ENCODE measurements at places on chromosomes 6 and 20.

DNA sequence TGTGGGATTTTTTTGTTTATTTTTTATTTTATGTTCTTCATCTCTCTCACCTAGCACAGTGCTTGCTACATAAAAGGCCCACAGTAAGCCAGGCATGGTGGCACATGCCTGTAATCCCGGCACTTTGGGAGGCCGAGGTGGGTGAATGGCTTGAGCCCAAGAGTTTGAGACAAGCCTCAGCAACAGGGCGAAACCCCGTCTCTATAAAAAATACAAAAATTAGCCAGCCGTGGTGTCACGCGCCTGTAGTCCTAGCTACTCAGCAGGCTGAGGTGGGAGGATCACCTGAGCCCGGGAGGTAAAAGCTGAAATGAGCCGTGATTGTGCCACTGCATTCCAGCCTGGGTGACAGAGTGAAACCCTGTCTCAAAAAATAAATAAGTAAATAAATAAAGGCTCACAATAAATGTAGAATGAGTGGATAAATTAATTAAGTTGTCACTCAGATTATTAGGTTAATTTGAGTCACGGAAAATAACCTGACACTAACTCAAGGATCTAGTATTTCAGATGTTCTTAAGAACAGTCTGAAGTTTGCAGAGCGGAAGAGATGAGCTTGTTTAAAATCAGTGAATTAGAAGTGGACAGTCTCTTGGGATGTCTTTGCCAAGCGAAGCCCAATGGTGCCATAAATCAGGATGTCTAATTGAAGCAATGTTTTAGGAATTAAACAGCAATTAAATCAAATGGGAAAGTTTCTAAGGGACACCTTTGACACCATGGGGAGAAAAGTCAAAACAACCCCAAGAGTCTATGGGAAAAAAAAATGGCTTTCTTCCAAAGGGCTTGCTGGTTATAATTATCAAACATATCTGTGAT lies 214.4 kb downstream of the ZNF217 start:
- DNase-seq = no peak

DNA sequence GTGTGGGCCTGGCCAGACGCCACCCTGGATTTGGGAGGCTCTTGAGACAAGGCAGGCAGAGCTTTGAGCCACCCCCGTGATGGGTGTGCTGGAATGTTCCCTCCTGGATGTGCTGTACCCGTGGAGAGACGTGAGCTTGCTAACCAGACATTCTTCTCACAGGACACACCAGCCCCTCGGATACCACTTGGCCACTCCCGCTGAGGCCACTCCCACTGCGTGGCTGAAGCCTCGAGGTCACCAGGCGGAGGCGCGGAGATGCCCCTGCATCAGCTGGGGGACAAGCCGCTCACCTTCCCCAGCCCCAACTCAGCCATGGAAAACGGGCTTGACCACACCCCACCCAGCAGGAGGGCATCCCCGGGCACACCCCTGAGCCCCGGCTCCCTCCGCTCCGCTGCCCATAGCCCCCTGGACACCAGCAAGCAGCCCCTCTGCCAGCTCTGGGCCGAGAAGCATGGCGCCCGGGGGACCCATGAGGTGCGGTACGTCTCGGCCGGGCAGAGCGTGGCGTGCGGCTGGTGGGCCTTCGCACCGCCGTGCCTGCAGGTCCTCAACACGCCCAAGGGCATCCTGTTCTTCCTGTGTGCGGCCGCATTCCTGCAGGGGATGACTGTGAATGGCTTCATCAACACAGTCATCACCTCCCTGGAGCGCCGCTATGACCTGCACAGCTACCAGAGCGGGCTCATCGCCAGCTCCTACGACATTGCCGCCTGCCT lies 14.1 kb downstream of the SLCO4A1 start:
- no peak for DNase-seq

- DNase-seq = peak; percentile 83
Measured at GRCh38 chr6:149964308-149965193, 808 bp downstream of the ULBP1 start.

DNA sequence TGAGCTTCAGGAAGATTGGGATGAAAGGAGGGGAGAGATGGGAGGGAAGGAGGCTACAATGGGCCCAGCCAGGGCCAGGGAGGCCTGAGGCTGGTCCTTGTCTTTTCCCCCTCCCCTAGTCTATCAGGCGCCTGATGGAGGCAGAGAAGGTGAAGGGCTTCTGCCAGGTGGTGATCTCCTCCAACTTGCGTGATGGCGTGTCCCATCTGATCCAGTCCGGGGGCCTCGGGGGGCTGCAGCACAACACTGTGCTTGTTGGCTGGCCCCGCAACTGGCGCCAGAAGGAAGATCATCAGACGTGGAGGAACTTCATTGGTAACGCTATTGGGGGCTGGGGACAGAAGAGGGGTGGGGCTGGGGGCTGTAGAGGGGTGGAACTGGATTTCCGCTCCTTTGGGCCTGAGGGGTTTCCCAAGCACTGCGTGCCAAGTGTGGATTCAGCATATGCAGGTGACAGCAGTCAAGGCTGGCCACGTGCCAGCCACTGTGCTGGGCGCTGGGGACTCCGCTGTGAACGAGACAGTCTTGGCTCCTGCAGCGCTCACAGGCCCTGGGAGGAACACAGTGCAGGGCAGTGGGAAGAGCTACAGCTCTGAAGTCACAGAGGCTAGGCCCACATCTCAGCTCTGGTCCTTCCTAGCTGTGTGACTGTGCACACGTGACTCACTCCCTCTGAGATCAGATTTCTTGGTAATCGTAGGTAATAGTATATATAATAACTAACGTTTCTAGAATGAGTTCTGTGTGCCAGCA lies 22.7 kb downstream of the SLC12A5 start:
- DNase-seq = peak; percentile 87

GRCh38 chr6:25472306-25472705 lies 179.7 kb upstream of the SCGN start:
- no peak for DNase-seq

DNA sequence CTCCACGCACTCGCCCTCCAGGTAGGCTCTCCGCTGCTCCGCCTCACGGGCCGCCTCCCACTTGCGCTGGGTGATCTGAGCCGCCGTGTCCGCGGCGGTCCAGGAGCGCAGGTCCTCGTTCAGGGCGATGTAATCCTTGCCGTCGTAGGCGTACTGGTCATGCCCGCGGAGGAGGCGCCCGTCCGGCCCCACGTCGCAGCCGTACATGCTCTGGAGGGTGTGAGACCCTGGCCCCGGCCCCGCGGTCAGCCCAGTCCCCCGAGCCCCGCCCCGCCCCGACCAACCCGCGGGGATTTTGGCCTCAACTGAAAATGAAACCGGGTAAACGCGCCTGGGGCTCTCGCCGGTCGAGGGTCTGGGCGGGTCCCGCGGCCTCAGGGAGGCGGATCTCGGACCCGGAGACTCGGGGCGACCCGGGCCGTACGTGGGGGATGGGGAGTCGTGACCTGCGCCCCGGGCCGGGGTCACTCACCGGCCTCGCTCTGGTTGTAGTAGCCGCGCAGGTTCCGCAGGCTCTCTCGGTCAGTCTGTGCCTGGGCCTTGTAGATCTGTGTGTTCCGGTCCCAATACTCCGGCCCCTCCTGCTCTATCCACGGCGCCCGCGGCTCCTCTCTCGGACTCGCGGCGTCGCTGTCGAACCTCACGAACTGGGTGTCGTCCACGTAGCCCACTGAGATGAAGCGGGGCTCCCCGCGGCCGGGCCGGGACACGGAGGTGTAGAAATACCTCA lies 598 bp downstream of the HLA-B start:
- DNase-seq = peak; percentile 87

- DNase-seq = no peak
Measured at GRCh38 chr6:114144887-114145851, 174.2 kb upstream of the HDAC2 start.

DNA sequence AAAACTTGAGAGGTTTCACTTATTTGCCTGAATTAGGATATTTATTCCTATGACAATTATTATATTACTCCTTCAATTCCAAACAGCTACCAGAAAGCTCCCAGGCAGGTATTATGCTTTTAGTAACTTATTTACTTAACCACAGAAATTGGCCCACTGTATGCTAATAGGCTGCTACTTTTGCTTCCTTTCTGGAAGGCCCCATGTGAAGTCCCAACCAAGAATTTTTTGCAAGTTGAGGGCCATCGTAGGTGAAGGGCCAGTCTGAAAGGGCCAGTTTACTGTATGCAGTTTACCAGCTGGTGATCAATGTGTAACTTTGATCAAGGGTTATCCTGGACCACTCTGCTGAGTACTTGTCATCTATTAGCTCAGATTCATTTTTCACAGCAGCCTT lies 45.0 kb downstream of the EDN1 start:
- DNase-seq = no peak

DNA sequence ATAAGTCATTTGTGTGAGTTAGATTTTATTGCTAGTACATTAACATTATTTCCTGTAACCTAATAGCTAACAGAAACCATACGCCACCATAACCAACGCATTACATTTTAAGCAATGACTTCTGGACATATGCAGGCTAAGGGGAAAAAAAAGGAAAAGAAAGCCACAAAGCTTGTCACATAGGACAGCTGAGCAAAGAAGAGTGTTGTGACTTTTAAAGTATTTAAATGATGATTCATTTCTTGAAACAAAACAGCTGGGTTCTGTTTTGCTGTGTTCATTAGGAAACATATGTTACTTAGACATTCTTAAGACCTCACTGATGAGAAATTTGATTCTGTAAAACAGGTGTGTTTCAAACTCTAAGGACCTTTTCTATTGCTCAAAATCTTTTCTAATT lies 171.4 kb downstream of the COL9A1 start:
- no peak for DNase-seq

All from osteoblast (primary cell).